NCI-H2081 treated with DMSO at 0.1 percent for 48 hours (cell line): ENCODE measurements at places on chromosomes 1 and 21.

- DNase-seq: peak; percentile 88
Observed at GRCh38 chr1:216221260-216221700, 202.0 kb downstream of the USH2A start.

DNA sequence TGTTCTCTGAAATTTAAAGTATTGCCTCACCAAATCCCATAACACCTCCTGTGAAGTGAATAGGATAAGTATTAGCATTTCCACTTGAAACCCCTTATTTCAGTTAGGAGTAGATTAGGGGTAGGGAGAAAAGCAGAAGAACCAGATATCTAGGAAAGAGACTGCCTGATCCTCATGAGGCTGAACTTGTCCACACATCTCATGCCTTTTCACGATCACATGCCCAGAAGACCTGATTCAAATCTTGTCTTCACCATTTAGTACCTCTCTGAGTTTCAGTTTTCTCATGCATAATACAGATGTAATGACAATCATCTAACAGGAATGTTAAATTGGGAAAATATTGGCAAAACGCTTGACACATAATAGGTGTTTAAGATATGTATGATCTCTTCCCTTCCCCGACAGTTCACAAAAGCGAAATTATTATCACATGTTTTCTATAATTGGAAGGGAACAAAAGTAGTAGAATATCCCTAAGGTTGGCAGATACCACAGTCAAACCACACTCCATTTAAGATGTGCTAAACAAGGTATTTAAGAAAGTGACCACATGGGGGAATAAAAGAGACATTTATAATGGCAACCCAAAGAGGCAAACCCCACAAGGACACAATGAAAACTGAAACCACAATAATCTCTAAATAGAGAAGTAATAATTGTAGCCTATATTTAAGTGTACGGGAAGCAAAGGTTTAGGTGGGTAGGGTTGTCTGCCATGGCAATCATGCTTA is 25.2 kb downstream of the GFI1 start:
- no peak for DNase-seq

- DNase-seq: no peak
Observed at GRCh38 chr1:93004566-93005251, 43.4 kb upstream of the DIPK1A start.

DNA sequence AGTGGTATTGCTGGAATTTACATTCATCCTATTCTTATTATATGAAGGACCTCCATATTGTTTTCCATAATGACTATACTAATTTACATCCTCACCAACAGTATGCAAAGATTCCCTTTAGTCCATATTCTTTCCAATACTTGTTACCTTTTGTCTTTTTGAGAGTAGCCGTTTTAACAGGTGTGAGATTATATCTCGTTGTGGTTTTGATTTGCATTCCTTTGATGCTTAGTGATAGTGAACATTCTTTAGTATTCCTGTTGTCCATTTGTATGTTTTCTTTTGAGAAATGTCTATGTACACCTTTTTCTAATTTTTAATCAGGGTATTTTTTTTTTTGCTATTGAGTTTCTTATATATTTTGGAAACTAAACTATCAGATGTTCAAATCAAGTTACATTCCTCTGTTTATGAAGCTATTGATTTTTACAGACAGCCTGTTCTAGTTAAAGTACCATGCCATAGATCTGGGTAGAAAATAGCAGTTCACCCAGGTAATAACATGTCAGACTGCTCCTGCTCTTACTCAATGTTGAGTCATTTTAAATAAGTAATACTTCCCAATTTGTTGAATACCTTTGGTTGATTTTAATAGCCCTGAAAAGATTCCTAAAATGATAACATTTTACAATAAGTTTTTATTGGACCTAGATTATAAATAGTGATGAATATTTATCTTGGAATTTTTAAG is 1108.7 kb downstream of the NCAM2 start:
- no peak for DNase-seq

GRCh38 chr1:111236806-111237205 is 9.3 kb downstream of the CHI3L2 start:
- DNase-seq: no peak

DNA sequence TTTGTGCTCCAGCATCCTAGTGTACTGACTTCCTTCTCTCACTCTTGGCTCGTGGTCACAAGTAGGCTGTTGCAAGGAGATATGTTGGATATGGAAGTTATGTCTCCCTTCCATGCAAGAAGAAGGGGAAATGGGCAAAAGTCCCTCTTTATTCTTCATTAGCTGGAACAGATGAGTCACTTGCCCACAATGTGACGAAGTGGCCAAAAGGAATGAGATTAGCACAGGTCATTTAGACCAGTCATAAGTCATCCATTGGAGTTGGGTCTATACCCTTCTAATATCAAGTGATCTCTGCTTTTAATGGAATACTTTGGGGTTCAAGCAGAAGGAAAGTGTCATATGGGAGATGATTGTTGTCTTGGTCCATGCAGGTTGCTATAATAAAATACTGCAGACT is 91.2 kb upstream of the NGF start:
- DNase-seq: no peak

DNA sequence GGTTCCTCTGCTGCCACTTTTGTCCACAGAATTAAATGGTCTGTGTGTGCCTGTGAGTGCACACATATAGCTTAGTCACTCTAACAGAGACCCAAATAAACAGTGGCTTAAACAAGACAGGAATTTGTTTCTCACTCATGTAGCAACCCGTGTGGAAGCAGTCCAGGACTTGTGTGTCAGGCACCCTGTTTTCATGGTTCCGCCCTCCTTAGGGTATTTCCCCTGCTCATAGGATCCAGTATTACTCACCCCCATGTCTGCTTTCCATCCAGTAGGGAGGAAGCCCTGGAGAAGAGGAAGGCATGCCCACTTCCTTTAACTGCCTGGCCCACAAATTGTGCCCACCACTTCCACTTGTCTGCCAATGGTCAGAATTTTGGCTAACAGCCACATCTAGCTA is 41.3 kb upstream of the TACSTD2 start:
- no peak for DNase-seq

- DNase-seq: no peak
Observed at GRCh38 chr1:173201969-173202368, 5.2 kb downstream of the TNFSF4 start.

DNA sequence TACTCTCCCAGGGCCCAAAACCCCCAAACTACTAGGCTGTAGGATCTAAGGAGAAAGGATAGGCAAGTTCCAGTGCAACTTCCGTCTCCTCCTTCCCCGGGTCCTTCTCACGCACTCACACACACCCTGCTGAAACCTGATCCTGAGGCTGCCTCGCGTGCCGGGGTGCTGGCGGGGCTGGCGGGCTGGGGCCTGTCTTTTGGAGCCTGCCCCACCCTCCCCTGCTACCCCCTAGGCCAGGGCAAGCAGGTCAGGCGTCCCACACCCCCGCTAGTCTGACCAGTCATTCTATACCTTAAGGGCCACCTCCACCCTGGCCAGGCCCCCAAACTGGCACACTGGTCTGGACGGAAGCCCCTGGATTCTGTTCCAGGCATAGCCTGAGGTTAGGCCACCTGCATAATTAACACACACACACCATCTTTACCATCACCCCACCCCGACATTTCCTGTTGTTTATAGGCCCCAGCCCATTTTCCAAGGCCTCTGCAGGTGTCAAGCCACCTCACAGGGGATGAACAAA is 48.3 kb upstream of the ARTN start:
- DNase-seq: no peak

DNA sequence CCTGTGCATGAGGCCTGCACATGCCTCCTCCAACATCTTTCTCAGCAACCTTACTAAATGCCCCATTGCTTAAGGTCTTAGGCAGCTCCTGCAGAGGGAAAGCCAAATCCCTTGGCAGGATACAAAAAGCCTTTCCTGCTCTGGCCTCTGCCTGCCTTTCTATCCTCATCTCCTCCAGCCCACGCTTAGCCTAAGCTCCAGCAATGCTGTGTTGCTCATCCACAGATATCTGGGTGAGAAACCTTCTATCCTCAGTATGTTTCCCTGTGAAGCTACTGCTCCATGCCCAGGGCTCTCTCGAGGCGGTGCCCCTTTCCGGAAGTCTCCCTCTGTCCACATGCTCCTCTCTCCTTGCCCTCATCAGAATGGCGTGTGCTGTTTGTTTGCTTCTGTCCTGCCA is 37.0 kb upstream of the CCSAP start:
- DNase-seq: no peak

- DNase-seq: no peak
Observed at GRCh38 chr1:15346346-15347030, 63.2 kb upstream of the EFHD2 start.

GRCh38 chr1:107767156-107767582 is 197.8 kb downstream of the VAV3 start:
- DNase-seq: no peak

GRCh38 chr1:89727517-89728312 is 93.1 kb upstream of the LRRC8D start:
- DNase-seq: no peak

- no peak for DNase-seq
Observed at GRCh38 chr1:97999320-97999719, 78.5 kb upstream of the DPYD start.

GRCh38 chr1:924656-925560 is 1.2 kb downstream of the SAMD11 start:
- no peak for DNase-seq

DNA sequence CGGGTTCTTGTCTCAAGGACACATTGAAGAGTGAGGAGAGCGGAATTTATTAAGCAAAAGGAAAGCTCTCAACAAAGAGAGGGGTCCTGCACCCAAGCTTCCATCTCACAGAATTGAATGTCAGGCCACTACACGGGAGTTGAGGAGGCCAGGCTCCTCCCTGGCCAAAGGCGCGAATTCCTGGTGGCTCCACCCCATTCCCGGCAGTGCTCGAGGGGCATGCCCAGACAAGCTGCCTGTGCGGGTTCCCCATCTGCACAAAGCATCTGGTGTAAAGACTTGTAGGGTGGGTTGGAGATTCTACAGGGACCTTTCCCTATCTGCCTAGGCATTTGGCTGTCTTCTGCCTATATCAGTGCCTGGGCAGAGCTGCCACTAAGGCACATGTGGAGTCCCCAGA is 648.5 kb upstream of the PKN2 start:
- no peak for DNase-seq

GRCh38 chr21:31279986-31280385 is 64.1 kb downstream of the TIAM1 start:
- DNase-seq: no peak

DNA sequence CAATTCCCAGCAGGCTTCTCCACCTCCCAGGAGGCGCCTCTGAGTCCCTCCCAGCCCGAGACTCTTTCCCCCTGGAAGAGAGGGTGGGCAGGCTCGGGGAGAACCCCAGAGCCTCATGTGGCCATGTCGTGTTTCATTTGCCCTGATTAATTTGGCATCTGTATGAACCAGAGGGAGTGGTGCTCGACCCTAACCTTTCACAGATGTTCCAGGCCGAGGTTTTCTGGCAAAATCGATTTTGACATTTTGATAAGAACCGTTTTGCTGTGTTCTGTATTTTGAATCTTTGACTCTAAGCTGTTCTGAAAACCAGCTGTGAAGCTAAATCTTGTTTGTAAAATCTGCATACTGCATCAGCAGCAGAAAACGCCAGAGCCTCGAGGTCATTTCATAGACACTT is 367.4 kb downstream of the CAMTA1 start:
- DNase-seq: no peak

DNA sequence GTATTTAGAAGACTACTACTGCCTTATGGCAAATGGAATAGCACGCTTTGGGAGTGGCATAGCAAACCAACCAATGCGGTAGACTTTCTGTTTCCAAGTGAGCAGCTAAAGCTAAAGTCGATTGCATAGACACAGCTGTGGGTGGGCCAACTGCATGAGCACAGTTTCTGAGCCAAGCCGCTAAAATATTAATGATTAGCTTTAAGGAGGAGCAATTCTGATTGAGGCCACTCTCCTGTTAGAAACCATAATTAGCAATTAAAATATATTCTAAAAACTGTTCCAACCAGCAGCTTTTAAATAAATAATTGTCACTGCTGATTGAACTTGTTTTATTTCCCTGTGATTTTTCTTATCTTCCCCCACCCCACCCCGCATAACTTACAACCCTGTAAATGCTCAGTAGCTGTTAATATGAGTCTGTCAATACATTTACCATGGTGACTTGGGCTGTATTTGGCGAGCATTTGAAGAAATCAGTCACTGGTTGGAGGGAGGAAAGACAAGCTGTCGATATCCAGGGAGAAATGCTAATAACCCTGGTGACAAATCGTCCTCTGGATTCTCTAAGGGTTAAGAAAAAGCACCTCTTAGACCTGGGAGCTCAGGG is 32.2 kb downstream of the RNF220 start:
- DNase-seq: no peak

DNA sequence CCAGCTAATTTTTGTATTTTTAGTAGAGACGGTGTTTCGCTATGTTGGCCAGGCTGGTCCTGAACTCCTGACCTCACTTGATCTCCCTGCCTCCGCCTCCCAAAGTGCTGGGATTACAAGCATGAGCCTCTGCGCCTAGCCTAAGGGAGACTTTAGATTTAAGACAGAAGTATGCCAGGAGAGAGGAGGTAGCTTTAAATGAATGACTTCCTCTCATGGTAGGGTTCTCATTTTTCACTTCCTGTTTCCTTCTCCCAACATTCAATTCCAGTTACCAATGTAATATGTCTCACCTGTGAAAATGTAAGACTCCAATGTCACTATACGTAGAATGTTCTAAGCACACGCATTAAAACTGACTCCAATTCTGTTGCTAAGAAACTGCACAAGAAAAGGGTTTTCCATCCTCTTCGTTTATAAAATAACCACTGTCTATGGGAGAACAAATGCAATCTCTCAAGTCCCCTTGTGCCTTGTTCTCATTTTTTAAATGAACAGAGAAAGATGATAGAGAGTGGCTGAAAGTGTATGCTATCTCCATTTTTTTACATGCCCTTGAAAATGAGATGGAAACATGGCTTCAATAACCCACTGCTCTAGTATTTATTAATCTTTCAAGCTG is 140.0 kb downstream of the SLC45A1 start:
- DNase-seq: no peak

GRCh38 chr1:212446333-212446732 is 13.6 kb downstream of the NENF start:
- DNase-seq: no peak

- DNase-seq: no peak
Observed at GRCh38 chr1:244344001-244344400, 107.7 kb downstream of the ADSS2 start.

DNA sequence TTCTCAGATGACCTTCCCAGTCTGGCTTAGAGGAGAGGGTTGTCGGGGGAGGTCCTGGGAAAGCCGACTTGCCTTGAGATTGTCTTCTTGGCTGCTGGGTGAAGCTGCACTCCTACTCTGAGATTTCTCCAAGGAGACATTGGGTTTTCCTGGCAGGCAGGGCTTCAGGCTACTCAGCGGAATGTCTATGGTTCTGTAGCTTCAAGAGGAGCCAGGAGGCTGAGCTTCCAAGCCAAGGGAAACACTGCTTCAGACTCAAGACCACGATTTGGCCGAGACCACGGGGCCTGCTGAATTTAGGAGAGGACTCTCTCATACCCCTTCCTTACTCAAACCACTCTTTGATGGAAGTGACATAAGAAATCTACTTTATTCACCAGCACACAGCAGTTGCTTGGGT is 67.8 kb downstream of the NTMT2 start:
- no peak for DNase-seq

GRCh38 chr1:7919880-7920279 is 20.8 kb downstream of the TNFRSF9 start:
- DNase-seq: no peak

GRCh38 chr1:116228511-116228910 is 117.3 kb downstream of the MAB21L3 start:
- DNase-seq: no peak
